Astrocyte of the cerebellum (primary cell): ENCODE measurements at places on chromosomes 4 and X.

GRCh38 chrX:132837967-132838366 lies 120.5 kb downstream of the HS6ST2 start:
- no peak for DNase-seq

- DNase-seq = no peak
Measured at GRCh38 chrX:36414056-36414455, 494.5 kb downstream of the CFAP47 start.

- no peak for DNase-seq
Measured at GRCh38 chr4:91502365-91502764, 801.4 kb upstream of the GRID2 start.

GRCh38 chr4:184019076-184019475 lies 114.0 kb downstream of the STOX2 start:
- DNase-seq = no peak

DNA sequence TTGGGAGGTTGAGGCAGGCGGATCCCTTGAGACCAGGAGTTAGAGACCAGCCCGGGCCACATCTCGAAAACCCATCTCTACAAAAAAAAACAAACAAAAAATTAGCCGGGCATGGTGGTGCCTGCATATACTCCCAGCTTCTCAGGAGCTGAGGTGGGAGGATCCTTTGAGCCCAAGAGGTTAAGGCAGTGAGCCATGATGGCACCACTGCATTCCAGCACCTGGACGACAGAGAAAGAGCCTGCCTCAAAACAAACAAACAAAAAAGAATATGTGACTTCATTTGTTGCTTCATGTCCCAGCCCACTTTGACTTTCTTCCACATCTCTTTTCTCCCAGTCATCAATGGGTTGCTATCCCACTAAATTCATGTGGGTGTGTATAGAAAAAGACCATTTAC lies 79.7 kb downstream of the BCOR start:
- no peak for DNase-seq

GRCh38 chr4:94765648-94766047 lies 7.9 kb downstream of the BMPR1B start:
- DNase-seq = no peak

DNA sequence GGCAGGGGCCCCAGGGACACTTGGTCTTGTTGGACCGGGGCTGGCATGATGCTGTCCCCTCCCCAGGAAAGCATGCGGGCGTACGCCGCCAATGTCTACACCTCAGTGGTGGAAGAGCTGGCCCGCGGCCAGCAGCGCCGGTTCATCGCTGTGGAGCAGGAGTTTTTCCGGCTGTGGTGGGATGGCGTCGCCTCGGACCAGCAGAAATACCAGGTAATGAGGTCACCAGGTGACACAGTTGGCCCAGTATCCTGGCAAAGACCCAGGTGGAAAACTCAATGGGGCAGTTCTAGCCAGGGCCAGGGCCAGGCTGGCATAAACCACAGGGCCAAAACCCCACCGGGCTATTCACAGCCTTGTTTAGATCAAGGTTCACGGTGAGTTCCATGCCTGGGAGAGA lies 1.5 kb downstream of the MAN2B2 start:
- DNase-seq = no peak
